ENCODE measurements at places on chromosomes 3 and 15.
A peak's percentile ranks its signal among the peaks of the same experiment; 100 is the strongest.

- DNase-seq, result no peak
Measured at GRCh38 chr15:100520132-100520921, 8.4 kb downstream of the CERS3 start.

GRCh38 chr3:148131990-148132638 lies 565.6 kb upstream of the AGTR1 start:
- no peak for DNase-seq

GRCh38 chr3:24199300-24199699 lies 254.2 kb downstream of the NR1D2 start:
- DNase-seq, result no peak

GRCh38 chr15:93044301-93045190 lies 44.5 kb downstream of the RGMA start:
- no peak for DNase-seq

GRCh38 chr3:64974401-64974800 lies 286.6 kb upstream of the ADAMTS9 start:
- no peak for DNase-seq

DNA sequence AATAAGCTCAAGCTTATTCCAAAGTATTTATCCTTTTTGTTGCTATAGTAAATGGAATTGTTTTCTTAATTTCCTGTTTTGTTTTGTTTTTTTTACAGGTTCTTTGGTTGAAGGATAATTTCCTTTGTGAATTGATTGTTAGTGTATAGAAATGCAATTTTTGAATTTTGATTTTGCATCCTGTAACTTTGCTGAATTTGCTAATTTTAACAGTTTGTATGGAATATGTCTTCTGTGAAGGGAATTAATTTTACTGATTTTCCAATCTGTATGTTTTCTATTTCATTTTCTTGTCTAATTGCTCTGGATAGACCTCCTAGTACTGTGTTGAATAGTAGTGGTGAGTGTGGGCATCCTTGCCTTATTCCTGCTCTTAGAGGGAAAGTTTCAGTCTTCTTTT lies 28.3 kb downstream of the PFN2 start:
- DNase-seq, result no peak

- no peak for DNase-seq
Measured at GRCh38 chr3:189238071-189238470, 66.3 kb downstream of the TPRG1 start.

GRCh38 chr3:82423268-82424030 lies 662.0 kb upstream of the GBE1 start:
- DNase-seq, result no peak

DNA sequence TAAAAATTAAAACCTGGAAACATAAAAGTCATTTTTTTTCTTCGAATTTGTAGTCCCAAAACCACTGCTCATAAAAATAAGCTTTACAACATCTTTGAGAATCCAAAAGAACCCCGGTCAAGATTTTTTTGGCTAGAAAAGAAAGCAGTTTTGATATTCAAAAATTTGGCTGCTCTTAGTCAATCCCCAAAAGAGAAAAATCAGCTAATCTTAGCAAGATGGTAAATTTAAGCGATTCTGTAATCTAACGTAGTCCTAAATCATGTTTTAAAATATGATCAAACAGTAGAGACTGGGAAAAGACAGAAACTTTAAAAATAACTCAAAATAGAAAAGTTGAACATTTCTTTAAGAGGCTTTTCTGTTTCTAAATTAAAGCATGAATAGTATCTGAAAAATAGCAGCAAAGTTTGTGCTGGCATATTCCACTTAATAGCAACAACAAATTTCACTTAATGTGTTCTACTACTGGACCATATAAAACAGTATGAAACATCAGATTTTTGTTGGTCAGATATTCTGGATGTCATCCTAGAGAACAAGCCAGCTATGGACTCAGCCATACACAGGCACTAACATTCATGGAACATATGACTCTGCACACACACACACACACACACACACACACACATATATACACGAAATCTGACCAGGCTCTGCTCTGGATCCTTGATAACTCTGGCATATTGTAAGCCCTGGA lies 19.1 kb upstream of the NR2F2 start:
- DNase-seq, result no peak

- DNase-seq, result no peak
Measured at GRCh38 chr3:43217633-43218032, 68.7 kb upstream of the SNRK start.

DNA sequence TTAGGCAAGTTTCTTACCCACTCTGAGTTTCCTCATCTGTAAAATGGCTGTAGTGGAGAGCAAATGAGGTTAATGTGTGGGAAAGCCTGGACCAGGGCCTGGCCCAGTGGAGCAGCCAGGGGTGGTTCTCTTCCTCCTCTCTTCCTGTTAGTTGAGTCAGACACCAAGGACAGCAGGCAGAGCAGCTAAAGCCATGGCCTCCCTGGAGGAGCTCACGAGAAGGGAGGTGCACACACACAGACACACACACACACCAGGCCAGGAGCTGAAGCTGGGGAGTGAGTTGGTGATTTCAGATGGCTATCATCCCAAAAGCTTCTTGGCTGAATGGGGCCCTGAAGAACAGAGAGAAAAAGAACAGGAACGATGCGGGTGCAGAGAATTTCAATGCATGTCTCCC lies 33.2 kb upstream of the TSPAN3 start:
- DNase-seq, result no peak

GRCh38 chr3:175404621-175405020 lies 545.5 kb downstream of the NAALADL2 start:
- no peak for DNase-seq

DNA sequence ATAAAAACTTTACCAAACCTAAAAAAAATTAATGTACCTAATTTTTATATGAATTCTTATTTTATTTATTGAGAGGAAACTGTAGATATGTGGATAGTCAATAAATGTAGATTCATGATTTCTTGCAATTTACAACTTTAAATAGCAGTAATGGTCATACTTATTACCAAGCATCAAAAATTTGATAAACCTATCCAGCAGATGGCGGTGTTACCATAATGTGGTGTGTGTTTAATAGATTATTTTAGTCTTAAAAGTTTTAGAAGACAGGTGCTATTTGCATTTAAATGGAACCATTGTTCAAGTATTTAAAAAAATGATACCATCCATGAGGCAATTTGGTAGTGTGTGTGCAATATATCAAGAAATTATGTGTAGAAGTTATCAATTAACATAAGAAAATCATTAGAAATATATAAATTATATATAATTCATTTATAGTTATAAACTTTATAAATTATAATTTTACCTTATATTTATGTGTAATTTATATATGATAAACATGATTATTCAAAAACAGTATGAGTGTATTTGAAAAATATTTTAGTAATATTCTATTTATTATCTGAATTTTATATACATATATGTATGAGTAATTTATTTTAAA lies 176.0 kb upstream of the BCHE start:
- DNase-seq, result peak; percentile 7

DNA sequence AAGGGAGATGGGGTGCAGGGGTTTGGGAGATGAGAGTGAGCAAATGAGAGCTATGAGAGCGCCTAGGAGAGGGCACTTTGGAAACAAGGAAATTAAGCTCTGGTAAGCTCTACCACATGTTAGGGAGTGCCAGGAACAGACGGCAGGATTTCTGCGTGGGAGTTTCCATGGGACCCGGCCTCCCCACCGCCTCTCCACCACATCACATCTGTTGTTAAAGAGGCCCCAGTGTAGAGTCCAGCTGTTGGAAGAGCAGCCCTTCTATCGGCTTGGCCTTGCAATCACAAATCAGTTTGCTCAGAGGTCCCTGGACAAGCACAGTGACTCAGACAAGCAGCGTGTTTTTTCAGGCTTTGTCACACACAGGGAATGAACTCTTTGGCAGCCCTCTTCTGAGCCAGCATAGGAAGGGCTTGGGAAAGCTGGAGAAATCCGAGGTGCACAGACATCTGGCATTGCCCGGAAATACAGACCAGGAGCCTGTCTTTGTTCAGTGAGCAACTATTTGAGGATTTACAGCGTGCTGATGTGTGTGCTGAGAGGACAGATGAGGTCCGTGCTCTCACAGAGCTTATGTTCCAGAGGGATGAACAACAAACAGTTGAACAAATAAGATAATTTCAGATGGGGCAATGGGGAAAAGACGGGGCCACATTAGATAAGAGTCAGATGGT lies 370.6 kb upstream of the PROK2 start:
- peak; percentile 78 for DNase-seq

GRCh38 chr3:72574144-72574543 lies 274.1 kb downstream of the SHQ1 start:
- DNase-seq, result no peak

- DNase-seq, result no peak
Measured at GRCh38 chr15:68378595-68378994, 53.4 kb downstream of the ITGA11 start.
